ENCODE measurements at places on chromosomes 4 and X.

GRCh38 chrX:15877380-15877779 is 22.8 kb upstream of the AP1S2 start:
- no peak for DNase-seq

GRCh38 chr4:47427935-47428334 is 35.6 kb downstream of the COMMD8 start:
- no peak for DNase-seq

DNA sequence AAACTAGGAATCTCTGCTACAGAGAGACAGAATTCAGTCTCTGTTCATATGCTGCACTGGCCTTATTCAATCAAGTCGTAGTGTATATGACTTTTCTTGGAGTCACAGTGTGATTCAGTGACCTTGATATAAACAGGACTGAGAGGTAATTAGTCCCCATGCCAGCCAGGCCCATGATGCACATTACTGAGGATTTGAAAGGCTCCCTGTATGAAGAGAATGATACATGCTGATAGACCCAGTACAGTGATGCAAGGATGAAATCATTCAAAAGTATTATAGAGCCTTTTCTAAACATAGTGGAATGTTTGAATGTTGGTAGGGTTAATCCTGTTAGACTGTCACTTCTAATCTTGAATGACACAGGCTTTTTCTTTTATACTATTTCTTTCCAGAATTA is 34.1 kb downstream of the ANXA3 start:
- no peak for DNase-seq

GRCh38 chr4:170818786-170819185 is 729.0 kb upstream of the AADAT start:
- DNase-seq, result no peak

- no peak for DNase-seq
Observed at GRCh38 chr4:68883870-68884269, 67.7 kb downstream of the UGT2A3 start.

- DNase-seq, result no peak
Observed at GRCh38 chr4:43993196-43993902, 455.3 kb downstream of the KCTD8 start.

DNA sequence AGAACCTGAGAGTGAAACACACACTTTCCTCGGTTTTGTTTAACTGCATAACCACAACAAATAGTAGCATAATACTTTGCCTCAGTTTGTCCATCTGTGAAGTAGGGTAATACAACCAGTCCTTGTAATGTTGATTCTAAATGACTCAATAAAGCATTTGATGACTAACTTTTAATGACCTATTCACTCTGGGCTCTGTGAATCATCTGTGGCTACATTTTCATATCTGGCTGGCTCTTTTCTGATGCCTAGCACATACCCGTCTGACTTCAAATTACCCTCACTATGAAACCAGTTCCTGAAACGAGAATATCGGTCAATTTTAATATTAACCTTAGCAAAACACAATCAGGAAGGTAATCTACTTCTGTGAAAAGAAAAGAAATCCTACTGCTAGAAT is 151.0 kb downstream of the SH2D1A start:
- no peak for DNase-seq

DNA sequence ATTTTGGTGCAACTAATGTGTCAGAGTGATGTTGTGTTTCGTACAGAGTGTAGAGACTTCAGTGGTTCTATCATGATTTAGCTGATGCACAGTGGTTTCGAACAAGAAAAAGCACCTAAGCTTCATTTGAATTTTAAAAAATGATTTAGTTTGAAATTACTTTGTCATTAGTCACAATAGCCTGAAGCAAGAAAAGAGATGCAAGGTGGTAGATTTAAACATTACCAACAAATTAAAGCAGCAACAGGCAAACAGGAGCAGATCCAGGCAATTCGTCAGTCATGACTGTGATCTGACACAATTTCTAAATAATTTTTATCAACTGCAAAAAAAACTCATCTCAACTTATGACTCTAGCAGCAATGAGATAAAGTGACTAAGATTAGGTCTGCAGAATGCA is 24.6 kb upstream of the COX7B2 start:
- no peak for DNase-seq

GRCh38 chr4:187268940-187269339 is 545.3 kb upstream of the FAT1 start:
- no peak for DNase-seq

GRCh38 chrX:141934059-141934641 is 30.5 kb downstream of the MAGEC1 start:
- DNase-seq, result no peak

GRCh38 chrX:118571836-118572235 is 76.2 kb downstream of the DOCK11 start:
- DNase-seq, result no peak

DNA sequence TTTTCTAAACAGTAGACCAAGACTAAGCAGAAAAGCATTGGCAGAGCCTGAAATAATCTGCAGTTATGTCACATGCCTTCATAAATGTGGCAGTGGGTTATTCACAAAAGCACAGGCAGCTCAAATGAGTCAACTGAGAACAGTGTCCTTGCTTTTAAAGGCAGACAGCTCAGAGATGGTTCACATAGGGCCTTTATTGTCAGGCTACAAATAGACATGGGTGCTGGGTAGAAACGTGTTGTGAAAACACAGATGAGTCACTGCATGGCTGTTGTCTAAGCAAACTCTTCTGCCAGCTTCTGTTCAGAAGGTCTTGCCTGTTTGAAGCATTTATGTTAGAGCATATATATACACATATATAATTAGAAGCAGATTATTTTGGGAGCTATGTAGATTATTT is 118.0 kb downstream of the SLC4A4 start:
- DNase-seq, result no peak

- no peak for DNase-seq
Observed at GRCh38 chr4:42995343-42995944, 102.9 kb downstream of the GRXCR1 start.

DNA sequence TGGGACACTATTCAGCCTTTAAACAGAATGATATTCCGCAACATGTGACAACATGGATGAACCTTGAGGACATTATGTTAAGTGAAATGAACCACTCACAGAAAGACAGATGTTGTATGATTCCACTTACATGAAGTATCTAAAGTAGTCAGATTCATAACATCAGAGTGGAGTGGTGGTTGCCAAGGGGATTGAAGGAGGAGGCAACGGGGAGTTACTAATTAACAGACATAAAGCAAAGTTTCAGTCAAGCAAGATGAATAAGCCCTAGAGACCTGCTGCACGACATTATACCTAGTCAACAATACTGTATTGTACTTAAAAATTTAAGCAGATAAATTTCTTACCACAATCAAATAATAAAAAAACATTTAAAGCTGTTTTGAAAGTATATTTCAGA is 105.0 kb upstream of the NR0B1 start:
- DNase-seq, result no peak

DNA sequence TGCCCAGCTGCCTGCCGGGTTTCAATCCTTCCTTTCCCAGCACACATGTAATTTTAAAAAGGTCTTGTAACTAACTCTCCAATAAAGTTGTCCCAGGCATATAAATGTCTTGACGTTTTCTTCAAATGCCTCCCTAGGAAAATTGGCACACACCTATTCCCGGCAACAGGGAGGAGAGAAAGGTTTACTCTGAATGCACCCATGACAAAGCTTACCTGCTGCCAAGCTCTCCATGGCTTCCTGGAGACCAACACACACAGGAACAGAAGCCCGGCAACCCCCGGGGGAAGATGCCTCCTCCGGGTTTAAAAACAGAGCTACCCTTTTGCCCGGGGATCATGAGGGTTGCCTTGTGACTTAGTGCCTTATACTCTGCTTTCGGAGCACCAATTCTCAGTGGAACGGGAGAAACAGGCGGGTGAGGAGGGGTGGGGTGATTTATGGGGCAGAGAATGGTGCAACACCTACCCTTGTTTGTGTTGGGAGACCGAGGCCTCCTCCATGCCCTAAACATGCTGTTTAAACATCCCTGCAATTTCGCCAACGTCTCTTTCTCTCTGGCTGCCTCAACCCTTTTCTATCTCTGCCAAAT is 4.8 kb upstream of the GYG2 start:
- no peak for DNase-seq

GRCh38 chrX:47448165-47448806 is 34.7 kb downstream of the ZNF41 start:
- no peak for DNase-seq

DNA sequence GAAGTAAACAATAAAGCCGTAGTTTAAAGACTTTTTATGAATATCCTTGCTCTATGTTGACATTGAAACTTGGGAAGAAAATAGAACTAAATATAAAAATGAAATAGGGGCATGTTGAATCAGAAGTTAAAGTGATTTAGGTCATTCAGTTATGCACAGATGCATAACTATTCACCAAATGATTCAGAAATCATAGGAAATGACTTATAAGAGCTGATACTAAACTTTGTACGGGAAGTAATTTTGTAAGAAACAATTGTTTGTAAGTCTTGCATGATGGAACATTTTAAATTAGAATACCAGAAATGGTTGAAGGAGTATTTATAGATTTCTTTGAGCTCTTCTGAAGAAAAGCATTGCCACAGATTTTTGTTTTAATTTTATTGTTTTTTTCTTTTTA is 246.5 kb downstream of the CPE start:
- no peak for DNase-seq

DNA sequence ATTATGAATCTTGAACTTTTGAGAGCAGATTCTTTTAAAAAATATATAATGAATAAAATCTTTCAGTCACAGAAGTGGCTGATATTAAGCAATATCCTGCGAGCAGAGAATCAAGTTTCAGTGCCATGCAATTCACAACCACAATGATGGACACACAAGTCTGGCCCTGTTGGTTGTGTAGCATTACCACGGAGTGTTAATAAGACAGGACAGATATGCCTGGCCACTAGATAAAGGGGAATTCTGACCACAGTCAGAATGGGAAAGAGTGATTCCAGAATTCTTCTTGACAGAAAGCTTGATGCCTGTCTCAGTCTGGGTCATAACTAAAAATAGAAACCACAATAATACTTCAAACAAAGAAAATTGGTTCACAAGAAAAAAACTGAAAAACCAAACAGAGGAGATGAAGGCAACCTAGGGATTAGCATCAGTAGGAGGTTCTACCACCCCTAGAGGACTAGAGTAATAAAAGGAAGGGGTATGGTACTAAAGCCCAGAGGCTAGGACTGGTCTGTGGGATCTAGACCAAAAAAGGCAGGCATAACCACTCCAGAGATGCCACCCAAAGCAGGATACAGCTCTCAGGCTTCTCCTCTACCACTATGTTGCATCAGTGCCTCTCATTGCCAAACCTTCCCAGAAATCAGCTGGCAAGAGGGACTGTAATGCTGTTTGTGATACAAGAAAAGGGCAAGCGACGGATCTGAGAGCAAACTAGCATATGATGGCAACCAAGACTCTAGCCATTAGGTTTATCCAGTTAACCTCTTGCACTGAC is 59.0 kb downstream of the RNF150 start:
- DNase-seq, result no peak

- no peak for DNase-seq
Observed at GRCh38 chr4:22900876-22901275, 208.1 kb downstream of the GBA3 start.

DNA sequence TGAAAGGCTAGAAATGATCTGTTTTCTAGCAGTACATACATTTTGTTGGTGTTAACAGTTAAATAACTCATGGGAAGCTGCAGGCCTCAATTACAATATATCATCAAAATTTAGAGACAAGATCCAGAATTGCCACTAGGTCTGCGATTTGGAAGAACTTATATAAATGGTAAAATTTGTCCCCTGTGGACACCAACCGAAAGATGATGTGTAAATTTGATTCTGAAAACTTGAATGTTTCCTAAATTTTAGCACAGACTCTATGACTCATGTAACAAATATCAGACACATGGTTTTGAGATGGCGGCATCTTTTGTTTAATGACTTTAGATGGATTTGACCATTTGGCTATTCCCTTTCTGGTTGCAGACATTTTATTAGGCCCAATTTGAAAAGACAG is 6.0 kb upstream of the HPGDS start:
- DNase-seq, result no peak

- DNase-seq, result no peak
Observed at GRCh38 chr4:143082701-143083100, 102.0 kb upstream of the USP38 start.

DNA sequence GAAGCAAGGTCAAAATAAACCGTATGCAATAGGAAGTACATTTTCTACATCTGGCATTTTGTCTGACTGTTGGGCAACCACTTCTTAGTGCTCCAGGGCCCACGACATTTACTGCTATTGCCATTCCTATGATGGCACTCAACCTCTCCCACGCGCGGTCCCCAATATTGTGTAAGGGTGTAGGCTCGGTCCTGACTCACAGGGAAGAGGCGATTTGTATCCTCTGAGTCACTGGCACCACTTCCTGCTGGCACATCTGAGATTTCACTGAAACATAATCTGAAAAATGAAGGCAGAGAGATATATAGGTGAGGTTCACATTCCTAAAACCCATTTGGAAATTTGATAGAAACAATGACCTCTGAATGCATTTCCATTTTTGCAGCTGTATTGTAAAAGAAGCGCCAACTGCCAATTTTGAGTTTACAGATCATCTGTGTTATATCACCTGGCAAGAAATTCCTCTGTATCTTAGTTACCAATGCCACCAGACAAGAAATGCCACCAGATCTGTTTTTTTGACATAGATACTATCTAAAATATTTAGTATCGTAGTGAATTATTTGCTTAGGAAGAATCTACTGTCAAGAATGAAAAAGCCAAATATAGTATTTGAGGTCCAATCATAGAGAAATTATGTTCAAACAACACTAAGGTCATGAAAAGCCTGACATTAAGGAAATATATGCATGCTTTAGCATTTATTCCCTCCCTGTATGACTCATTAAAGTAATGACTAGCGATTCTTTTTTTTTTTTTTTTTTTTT is 9.8 kb downstream of the EREG start:
- no peak for DNase-seq

- DNase-seq, result no peak
Observed at GRCh38 chr4:113744667-113745240, 16.8 kb downstream of the CAMK2D start.

DNA sequence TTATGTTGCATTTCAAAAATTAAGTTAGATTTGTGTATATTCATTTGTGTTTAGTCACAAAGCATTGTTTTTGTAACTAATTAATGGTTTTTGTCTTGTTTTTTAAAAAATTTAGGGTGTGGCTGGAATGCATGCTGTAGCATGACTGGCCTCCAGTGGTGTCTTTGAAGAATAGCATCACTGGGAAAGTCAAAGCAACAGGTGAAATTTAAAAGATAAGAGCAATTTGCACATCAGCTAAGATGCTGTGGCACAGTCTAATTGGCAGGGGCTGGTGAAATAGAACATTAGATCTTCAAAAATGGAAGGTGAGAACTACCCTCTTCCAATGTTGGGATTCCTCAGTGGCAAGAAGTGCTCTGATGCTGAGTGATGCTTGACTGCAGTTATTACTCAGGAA is 45.3 kb downstream of the ANK2 start:
- DNase-seq, result no peak

DNA sequence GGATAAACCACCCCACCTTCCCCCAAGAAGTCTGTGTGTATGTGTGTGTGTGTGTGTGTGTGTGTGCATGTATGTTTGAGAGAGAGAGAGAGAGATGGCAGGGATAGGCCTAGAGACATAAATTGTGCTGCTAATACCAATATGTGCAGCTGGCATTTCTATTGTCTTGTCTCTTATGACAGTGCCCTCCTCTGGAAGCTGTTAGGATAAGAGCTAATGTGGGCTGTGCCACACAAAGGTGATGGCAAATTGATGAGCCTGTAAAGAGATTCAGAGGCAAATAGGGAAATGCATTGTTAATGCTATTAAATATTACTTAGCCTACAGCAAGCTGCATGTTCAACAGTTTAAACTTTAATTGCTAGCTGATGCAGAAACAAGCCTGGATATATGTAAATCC is 332.0 kb downstream of the NKX6-1 start:
- DNase-seq, result no peak

GRCh38 chrX:101659601-101660063 is at the start of gene ARMCX2:
TSS of gene ARMCX2 (minus strand) at chrX:101659850. CDS start at chrX:101657588, 2,262 bp downstream.
- no peak for DNase-seq

- no peak for DNase-seq
Observed at GRCh38 chrX:72392816-72393800, 87.4 kb upstream of the CITED1 start.

All from central memory CD4-positive, alpha-beta T cell (primary cell).